GM03348 (cell line): ENCODE measurements at places on chromosomes 7 and 10.

- DNase-seq: peak; percentile 74
These were observed 39.4 kb downstream of the PLXNA4 start for GRCh38 chr7:132536654-132537395.

- DNase-seq: no peak
These were observed 4.1 kb upstream of the MINDY3 start for GRCh38 chr10:15864419-15864818.

GRCh38 chr10:10364902-10365301 is 652.8 kb upstream of the CELF2 start:
- DNase-seq: no peak

- DNase-seq: no peak
These were observed 74.3 kb downstream of the COL26A1 start for GRCh38 chr7:101436857-101437576.
